ENCODE measurements at places on chromosomes 16 and 17.

GRCh38 chr17:79783891-79784290 lies 5.9 kb downstream of the CBX2 start:
- DNase-seq = no peak

- DNase-seq = no peak
Observed at GRCh38 chr16:25709213-25709612, 17.5 kb downstream of the HS3ST4 start.

DNA sequence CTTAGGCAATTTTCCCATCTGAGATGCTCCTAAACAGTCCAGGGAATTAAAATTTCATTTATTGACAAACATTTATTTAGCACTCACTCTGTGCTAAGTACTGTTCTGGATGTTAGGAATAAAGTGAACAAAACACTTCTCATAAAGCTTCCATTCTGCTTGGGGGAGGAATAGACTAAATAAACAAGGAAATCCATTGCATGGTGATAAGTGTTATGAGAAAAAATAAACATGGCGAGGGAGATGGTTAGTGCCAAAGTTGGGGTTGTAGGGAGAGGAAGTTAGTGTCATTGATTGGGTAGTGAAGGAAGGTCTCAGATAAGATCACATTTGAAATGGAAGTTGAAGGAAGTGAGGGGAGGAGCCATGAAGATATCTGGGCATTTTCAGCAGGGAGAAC lies 72.2 kb upstream of the CES5A start:
- DNase-seq = no peak

GRCh38 chr16:10669791-10670190 lies 24.9 kb downstream of the TEKT5 start:
- DNase-seq = no peak

DNA sequence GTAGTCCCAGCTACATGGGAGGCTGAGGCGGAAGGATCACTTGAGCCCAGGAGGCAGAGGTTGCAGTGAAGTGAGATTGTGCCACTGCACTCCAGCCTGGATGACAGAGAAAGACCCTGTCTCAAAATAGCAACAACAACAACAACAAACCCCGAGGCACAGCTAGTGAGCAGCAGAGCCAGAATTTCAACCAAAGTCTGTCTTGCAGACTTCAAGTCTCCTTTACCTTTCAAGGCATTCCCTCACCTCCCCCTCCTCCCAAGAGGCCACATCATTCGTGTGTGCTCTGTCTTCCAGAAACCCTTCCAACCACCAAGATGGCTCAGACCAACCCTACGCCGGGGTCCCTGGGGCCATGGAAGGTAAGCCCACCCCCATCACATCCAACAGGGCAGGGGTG lies 2.2 kb downstream of the CRYBA1 start:
- DNase-seq = no peak

DNA sequence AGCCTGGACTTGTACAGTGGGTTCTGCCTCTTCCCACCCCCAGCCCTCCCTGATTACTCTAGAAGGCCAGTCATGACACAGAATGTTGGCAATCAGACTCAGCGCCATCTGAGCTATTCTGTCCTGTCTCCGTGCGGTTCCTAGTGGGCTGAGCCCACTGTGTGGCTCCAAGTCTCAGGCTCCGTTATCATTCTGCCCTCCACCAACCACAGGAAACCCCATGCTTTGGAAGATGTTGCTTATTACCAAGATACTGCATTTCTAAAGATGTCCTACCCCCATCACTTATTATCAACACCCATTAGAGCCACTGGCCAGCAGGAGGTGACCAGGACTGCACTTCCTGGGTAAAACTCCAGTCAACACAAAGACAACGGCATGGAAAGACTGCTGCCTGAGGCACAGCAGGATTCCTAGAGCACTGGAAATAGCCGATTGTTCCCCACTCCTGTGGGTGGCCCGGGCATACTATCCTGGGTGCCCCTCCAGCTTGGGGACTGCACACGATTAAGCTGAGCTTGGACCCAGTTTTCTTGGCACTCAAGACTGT lies 133.6 kb downstream of the AATF start:
- no peak for DNase-seq

DNA sequence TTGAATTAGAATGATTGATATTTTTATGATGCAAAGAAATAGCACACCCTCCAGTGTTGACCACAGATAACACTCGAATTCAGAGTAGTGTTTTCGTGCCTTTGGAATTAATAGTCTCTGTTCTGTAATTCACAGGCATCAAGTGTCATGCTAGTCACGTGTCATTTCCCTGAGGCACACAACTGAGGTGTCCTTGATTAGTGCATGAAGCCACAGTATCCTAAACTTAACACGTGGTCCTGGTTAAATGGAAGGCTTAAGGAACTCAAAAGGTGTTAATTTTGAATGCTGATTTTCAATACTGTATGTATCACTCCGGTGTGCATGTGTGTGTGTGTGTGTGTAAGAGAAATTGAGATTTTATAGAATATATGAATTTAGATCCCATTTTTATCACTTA lies 625.6 kb downstream of the TMEM114 start:
- DNase-seq = no peak

DNA sequence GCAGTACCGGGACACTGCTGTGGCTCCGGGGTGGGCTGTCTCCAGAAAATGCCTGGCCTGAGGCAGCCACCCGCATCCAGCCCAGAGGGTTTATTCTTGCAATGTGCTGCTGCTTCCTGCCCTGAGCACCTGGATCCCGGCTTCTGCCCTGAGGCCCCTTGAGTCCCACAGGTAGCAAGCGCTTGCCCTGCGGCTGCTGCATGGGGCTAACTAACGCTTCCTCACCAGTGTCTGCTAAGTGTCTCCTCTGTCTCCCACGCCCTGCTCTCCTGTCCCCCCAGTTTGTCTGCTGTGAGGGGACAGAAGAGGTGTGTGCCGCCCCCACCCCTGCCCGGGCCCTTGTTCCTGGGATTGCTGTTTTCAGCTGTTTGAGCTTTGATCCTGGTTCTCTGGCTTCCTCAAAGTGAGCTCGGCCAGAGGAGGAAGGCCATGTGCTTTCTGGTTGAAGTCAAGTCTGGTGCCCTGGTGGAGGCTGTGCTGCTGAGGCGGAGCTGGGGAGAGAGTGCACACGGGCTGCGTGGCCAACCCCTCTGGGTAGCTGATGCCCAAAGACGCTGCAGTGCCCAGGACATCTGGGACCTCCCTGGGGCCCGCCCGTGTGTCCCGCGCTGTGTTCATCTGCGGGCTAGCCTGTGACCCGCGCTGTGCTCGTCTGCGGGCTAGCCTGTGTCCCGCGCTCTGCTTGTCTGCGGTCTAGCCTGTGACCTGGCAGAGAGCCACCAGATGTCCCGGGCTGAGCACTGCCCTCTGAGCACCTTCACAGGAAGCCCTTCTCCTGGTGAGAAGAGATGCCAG lies 12.9 kb downstream of the STH start:
- no peak for DNase-seq

GRCh38 chr16:54123766-54124165 lies 162.8 kb downstream of the IRX3 start:
- no peak for DNase-seq

- no peak for DNase-seq
Observed at GRCh38 chr17:13265311-13265710, 247.5 kb upstream of the ELAC2 start.

DNA sequence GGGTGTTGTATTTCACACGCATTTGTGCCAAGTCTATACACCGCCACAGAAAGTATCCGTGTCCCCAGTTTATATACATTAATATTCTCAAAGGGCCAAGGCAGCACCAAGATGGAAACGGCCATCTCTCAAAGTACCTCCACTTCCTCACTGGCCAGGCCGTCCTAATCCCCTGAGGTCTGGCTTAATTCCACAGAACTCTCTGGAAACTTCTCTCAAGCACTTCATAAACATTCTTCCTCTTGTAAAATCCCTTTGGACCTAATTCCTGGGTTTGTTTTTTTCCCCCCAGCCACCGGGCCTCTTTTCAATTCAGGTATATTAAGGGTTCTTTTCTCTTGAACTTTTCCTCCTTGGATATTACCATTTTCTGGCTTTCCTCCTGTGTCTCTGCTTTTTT lies 5.1 kb upstream of the ERN1 start:
- DNase-seq = no peak

GRCh38 chr17:64005734-64006167 lies 7.6 kb downstream of the PRR29 start:
- DNase-seq = no peak

DNA sequence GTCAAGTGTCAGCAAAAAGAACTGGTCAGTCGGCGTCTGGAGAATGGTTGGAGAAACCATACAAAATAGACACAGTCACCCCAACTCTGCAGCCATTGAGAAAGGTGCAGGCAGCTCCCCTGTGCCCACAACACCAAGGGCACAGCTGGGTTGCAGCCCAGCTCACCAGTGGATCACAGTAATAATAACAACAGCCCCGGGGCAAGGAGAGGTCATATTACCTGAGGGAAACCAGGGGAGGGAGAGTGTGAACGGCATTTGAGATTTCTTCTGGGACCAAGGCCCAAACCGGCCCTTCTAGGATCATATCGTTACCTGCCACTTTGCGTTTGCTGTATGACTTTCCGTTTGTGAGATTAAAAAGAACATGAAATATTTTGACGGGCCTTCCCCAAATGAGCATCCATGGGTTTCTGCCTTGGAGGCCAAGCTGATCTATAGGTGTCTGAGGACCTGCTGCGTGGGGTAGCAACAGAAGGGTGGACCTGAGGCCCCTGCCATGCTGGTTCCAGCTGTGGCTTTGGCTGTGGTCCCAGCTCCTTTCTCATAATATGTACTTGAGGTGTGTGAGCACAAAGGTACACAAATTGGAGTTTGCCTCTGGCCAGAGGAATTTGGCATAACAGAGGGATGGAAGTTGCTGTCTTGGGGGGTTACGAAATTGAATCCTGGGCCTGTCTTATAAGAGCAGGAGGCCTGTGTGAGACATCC lies 154.6 kb downstream of the CMIP start:
- peak; percentile 73 for DNase-seq

- DNase-seq = no peak
Observed at GRCh38 chr16:6374821-6375220, 957.8 kb upstream of the RBFOX1 start.

DNA sequence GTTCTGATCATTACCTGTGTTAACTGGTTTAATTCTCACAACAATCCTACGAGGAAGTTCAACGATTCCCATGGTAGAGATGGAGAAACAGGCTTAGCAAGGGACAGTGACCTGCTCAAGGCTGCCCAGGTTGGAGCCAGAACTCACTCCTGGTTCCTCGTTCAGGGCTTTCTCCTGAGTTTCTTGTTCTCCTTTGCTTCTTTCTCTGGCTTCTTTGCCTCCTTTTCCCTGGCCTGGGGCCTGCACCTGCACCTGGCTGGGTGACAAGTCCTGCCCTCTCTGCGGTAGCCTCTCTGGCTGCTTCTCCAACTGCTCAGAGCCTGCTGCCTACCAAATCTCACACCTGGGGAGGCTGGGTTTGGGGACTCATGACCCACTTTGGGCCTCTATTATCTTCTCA lies 2.8 kb downstream of the CCL22 start:
- peak; percentile 46 for DNase-seq

- no peak for DNase-seq
Observed at GRCh38 chr17:19897903-19898302, 30.2 kb upstream of the ULK2 start.

Data from prostate gland (tissue), 2 donors.